ENCODE measurements at places on chromosomes 3 and 15.
A peak's percentile ranks its signal among the peaks of the same experiment; 100 is the strongest.

DNA sequence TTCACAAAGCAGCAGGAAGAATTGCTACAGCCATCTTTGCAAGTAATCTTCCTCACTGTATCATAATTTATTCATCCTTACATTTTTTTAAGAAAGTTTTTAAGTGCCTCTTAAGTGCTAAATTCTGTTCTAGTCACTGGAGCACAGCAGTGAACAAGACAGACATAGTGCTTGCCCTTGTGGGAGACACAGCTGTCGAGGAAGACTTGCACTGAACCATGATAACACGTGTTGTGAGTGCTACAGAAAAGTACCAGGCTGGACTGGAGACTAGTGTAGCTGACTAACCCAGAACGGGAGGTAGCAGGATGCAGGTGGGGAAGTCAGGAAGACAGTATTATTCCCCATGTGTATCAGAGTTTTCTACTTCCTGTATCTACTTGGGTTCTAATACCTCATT, 300.6 kb downstream of the TBL1XR1 start:
- no peak for DNase-seq

- DNase-seq = peak; percentile 68
These were observed 53.1 kb upstream of the ADAMTS17 start for GRCh38 chr15:100394736-100395440.

DNA sequence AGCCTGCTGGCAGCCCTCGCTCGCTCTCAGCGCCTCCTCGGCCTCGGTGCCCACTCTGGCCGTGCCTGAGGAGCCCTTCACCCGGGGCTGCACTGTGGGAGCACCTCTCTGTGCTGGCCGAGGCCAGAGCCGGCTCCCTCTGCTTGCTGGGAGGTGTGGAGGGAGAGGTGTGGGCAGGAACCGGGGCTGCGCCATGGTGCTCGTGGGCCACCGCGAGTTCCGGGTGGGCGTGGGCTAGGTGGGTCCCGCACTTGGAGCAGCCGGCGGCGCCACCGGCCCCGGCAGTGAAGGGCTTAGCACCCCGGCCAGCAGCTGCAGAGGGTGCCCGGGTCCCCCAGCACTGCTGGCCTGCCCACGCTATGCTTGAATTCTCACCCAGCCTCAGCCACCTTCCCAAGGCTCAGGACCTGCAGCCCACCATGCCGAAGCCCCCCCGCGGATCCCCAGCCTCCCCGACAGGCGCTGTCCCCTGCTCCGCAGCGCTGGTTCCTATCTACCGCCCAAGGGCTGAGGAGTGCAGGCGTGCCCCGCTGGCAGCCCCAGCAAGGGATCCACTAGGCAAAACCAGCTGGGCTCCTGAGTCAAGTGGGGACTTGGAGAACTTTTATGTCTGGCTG, 863.3 kb downstream of the IGSF11 start:
- no peak for DNase-seq

DNA sequence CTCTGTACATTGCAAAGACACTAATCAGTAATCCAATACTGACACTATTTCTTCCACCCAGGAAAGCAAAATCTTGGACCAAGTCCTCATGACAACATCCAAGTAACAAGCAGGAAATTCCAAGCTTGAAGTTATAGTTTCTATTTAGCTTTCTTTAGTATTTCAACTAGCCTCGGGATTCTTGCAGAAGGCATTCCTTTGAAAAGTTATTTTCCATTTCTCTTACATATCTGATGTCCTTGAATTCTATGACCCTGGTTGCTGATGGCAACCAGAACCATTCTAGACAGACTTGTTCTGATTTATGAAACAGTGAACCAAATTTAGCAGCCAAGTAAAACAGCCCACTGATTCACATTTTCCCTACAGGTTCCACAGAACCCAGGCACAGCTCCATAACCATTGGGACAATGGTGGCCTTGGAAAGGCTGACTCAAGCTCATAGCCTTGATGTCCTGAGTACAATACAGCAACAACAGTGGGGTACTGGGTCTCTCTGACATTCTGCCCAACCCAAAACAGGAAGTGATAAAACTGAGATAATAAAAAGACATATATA, 26.5 kb downstream of the P3H2 start:
- no peak for DNase-seq

DNA sequence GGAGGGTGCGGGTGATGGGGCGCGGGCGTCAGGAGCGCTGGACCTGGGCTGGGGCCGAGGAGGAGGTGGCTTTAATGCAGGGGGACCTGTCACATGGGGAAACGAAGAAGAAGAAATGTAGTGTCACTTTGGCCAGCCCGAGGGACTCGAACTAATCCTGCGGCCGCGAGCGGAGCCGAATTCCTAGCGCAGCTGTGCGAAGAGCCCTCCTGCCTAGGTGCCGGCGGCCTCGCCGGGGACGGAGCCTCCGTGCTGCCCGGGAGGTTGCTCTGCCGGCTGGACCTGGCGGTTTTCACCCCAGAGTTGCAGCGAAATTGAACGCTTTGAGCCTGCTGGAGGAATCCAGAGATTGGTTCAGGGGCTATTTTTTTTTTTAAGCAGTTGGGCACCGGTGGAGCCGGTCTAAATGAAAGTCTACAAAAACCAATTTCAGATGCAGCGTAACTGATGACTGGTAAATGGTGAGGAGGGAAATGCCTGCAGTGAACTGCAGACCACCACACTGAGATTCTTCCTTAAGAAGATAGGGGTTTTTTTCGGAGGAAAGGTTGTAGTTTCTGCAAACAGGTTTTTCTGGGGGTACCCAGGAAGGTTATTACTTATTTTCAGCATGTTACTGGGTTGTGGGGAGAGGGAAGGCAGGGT, 662 bp downstream of the TMEM108 start:
- DNase-seq = no peak

DNA sequence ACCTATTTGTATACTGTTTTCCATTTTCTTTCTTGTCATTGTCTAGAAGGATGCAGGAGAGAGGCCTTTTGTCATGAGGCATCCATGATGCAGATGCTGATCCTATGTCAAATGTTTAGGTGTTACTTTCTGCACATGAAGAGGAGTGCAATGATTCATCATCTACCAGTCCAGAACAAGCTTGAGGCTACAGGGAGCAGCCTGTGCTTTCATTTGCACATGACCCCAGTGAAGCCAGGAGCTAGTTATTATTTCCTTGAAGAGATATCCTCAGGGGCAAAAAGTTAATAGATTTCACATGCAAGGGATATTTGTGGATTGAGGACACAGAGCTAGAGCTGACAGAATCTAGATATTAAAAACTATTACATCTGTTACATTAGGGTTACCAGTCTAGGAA, 204.4 kb upstream of the TGFBR2 start:
- no peak for DNase-seq

DNA sequence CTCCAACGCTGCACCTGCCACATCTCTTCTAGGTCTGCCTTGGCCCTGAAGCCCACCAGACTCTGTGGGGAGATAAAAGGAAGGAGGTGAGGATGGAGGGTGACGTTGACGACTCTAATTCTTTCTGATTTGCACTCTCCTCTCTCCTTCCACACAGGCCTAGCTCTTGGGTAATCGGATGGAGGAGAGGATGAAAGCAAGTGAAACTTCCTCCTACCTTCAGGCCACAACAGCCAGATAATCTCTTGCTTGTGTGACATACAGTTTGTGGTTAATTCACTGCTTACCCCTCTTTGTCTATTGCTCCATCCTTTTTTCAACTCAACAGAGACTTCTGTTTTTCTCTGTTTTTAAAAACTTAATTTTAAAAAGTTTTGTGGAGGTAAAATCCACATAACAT, 208.1 kb downstream of the SV2B start:
- no peak for DNase-seq

GRCh38 chr3:24401090-24401810, 93.4 kb downstream of the THRB start:
- DNase-seq = no peak

DNA sequence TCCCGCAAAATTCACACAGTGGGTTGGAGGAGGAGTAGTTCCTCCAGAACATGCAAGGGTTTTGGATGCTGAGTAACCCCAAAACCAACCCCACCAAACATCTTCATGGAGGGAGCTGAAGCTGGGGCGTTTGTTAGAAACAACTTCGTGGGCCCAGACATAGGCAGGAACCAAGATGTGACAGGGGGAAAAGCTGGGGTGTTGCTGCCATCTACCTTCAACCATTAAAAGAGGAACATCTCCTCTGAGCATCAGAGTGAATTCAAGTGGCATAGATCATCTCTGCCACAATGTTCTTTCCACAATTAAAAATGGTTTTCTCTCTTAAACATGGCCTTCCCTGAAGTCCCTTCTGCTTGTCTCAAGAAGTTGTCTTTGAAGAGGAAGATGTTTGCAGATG, 20.5 kb downstream of the SIDT1 start:
- DNase-seq = no peak

- DNase-seq = peak; percentile 35
These were observed 44.2 kb downstream of the SMAD6 start for GRCh38 chr15:66746231-66746605.

- no peak for DNase-seq
These were observed 24.3 kb downstream of the PDZRN3 start for GRCh38 chr3:73600293-73600938.

DNA sequence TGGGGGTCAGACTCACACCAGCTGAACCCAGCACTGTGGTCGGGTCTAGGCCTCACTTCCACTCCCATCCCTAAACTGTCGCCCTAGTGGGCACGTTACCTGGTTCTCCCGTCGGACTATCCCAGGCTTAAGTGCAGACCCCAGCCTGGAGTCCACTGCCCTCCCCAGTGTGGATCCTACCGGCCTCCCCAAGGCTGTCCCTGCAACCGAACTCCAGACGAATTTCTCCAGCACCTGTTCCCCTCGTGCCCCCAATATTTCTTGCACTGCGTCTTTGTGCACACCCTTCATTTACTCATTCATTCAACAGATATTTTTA, 26.5 kb downstream of the SLC41A3 start:
- DNase-seq = no peak

Data from inflammatory macrophage (primary cell).